ENCODE measurements at places on chromosomes 16 and 17.
A peak's percentile ranks its signal among the peaks of the same experiment; 100 is the strongest.

DNA sequence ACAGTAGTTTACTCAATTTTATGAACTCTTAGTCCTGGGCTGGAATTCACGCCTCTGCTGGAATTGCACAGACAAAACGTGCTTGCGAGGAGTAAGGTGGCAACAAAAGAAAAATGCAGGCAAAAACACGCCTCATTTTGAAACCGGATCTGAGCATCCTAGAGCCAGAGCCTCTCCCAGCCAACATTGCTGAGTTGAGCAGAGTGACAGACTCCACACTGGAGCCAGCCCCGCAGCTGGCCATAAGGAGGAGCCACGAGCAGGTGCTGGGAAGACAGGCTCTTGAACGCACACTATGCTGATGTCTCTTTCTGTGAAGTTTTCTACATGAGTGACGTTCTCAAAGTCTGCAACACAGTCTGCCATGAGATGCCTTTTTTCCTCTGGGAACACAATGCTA lies 14.6 kb upstream of the HSBP1 start:
- DNase-seq, result no peak

DNA sequence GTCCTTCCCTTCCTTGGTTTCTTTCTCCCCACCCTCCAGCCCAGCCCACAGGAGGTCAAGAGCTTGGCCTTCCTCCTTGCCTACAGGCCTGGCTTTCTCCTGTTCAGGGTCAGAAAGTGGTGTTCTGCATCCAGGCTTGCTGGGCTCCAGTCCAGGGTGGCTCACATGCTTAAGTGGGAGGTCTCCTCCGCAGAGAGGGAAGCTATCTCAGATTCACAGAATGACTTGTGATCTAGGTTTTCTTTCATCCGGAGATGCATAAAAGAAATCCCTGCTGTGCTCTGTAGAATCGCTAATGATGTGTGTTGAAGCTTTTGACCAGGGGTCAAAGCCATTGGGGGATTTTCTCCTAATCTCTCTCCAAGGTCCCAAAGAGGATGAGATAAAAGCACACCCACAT lies 382.3 kb upstream of the EEF2KMT start:
- no peak for DNase-seq

GRCh38 chr17:62855156-62855555 lies 47.0 kb upstream of the MARCHF10 start:
- no peak for DNase-seq

DNA sequence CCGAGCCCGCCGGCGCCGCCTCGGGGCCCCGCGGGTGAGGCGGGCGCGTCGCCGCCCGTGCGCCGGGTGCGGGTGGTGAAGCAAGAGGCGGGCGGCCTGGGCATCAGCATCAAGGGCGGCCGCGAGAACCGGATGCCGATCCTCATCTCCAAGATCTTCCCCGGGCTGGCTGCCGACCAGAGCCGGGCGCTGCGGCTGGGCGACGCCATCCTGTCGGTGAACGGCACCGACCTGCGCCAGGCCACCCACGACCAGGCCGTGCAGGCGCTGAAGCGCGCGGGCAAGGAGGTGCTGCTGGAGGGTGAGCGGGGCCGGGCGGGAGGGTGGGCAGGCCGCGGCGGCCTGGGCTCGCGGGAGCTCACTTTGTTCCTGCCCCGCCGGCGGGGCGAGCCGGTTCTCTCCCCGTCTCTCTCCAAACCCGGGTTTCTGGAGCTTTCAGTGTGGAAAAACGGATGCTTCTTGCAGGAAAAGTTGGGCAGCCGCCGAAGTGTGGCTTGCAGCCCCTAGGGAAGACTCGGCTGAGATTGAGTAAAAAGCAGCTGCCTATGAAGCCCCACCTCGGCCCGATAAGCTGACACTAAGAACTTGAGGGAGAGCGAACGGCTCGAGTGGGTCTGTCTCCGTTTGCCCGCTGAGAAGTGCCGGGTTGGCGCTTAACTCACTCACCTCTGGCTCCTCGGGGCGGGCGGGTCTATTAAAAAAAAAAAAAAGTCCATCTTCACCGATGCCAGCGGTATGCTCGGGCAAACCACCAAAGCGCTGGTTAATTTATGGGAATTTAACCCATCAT lies 677 bp downstream of the SNTB2 start:
- no peak for DNase-seq

GRCh38 chr17:61659437-61659836 lies 68.4 kb upstream of the NACA2 start:
- no peak for DNase-seq

- no peak for DNase-seq
Observed at GRCh38 chr17:3982113-3982512, 17.9 kb upstream of the ATP2A3 start.

DNA sequence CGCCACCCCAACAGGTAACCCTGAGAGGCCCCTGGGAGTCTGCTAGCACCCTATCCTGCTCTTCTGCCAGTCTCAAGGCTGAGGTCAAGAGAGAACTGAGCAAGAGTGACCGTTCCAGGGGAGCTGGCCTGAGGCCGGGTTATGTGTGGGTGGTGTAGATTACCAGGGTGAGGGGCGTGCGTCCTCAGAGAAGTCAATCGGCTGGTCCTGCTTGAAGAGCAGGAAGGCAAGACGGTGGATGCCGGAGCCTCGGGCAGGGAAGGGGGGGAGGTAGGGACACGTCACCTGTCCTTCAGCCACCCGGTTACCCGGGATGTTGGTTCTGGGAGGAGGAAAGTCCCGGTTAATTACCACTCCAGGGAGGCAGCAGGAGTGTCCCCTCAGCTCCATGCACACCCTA lies 2.6 kb upstream of the TRIM65 start:
- no peak for DNase-seq

DNA sequence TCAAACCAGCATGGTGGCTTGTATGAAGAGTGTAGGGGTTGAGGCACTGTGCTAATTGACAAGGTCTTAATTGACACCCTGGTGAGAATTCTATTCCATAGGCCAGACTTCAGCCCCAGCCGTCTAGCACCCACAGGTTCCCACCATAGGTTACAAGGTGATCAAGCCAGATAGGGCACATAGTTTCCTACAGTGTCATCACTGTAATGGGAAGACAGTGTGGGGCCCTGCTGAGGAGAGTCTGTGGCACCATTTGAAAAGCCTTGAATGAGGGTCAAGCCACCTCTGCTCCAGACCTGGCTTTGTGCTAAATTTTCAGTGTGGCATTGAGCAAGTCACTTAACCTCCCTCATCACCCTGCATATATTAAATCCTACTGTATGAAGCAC lies 36.2 kb downstream of the YPEL2 start:
- no peak for DNase-seq

- DNase-seq, result peak; percentile 44
Observed at GRCh38 chr17:44940317-44940716, 7.3 kb downstream of the KIF18B start.

DNA sequence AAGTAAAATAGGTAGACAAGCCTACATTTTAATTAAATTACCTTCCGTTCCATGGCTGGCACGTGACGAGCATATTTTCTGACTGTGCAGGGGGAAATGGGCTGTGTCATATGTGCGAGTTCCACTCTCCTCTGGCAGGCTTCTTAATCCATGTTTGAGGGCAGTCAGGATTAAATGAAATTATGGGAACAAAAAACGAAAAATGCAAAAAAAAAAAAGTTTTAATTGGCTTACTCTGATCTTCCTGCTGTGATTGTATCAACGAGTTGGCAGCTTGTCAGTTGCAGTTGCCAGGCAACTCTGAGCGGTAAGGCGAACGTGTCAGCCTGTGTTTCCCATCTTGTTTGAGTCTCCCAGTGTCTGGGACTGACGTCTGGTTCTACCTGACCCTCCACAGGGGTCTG lies 302.9 kb upstream of the XYLT1 start:
- DNase-seq, result no peak

- no peak for DNase-seq
Observed at GRCh38 chr17:68195667-68196393, 52.0 kb upstream of the AMZ2 start.

GRCh38 chr17:81432941-81433340 lies 37.7 kb downstream of the BAHCC1 start:
- DNase-seq, result no peak

- DNase-seq, result no peak
Observed at GRCh38 chr17:53659181-53659580, 163.5 kb upstream of the KIF2B start.

DNA sequence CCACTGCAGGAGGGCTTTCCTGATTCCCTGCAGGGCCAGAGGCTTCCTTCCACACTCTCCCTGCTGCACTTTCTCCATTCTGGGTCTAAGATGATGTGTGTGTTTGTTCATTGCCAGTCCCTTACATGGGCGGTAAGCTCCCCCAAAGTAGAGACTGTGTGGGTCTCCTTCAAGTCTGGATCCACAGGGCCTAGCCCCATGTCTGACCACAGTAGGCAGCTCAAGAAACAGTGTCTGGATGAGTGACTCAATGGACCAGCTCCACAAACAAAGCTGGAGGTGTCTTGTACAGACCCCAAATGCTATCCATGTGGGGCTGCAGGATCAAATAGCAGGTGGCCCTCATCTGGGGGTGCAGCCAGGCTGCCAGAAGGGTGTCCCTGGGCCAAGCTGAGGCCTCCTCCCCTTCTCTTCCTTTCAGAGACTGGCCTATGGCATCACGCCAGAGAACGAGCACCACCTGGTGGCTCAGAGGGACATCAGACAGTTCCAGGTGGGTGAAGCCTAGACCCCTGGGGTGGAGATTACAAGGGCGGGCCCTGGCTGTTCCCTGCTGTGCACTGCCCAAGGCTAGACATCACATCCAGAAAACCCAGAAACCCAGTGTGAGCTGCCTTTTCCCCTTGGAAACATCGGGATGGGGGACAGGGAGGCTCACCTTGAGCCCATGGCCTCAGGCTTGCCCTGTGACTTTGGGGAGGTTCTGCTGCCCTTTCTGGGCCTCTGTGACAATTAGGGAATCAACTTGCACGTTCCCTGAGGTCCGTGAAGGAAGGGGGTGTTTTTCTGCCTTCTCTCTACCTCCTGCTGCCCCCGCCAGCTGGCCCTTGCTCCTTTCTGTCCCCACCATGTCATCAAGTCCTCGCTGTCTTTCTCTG lies 45.9 kb downstream of the SLC6A2 start:
- DNase-seq, result no peak

GRCh38 chr17:418421-418751 lies 65.8 kb upstream of the RPH3AL start:
- DNase-seq, result no peak

- DNase-seq, result no peak
Observed at GRCh38 chr16:49523435-49524159, 150.0 kb downstream of the C16orf78 start.

DNA sequence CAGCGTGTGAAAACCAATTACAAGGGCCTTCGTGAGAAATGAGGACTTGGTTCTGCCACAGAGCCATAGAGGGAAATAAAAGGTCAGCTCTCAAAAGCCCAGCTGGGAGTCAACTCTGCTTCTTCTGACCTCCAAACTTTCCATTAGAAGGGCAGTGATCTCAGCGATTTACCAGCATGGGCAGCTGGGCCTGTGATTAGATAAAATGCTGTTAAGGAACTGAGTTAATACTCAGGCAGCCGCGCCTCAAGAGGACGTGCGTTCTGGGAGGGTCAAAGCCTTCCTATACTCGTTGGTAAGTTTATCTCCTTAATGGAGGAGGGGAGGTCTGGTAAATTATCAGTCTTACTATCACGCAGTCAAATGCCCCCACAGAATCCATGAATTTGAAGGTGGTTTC lies 480.2 kb upstream of the ERCC4 start:
- DNase-seq, result no peak

- no peak for DNase-seq
Observed at GRCh38 chr17:16439811-16440351, 24.5 kb downstream of the TRPV2 start.

DNA sequence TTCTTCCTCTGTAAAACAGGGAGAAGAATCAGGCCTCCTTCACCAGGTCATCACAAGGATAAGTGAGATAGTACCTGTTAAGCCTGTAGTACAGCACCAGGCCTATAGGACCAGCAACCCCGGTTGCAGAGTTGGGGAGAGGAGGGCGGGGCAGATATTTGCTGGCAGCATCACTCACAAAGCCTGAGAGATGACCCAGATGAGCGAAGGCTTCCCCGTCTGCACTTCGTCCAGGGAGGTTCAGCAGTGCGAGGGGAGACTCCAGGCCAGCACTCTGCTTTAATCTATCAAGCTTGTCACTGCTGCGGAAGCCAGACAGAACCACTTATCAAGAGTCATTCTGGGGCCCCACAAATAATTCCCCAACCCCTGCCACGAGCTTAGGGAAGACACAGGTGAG lies 15.8 kb upstream of the RBBP6 start:
- no peak for DNase-seq

DNA sequence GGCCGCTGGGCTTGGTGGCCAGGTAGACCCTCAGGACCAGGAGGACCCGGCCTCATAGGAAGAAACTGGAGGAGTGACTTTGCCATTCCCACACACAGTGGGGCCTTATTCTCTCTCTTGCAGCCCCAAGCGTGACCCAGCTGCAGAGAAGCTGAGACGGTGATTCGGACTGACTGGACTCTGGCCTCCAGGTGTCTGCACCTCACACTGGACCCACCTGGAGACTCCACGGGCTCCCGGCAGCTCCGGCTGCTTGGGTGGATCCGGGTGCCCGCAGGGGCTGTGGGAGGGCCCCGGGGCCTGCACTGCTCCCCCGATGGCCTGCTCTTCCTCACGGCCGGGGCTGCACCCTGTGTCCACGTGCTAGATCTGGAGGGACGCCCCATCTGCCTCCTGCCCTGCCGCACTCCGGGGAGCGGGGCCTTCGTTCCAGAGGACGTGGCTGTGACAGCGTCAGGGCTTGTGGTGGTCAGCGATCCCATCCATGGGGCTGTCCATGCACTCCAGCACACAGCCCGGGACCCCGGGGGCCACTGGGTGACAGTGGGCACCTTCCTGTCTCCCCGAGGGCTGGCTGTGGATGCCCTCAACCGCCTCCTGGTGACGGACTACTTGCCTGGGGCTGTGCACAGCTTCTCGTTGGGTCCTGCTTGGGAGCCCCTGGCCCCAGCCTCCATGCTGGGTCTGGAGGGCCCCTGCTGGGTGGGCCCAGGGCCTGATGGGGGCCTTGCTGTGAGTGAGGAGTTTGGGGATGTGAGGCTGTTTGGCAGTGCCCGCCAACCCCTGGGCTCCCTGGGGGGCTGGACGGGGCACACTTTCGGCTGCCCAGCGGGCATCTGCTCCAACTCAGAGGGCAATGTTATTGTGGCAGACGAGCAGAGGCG lies 810 bp downstream of the NHLRC4 start:
- no peak for DNase-seq

GRCh38 chr17:13756763-13757162 lies 155.0 kb upstream of the HS3ST3A1 start:
- no peak for DNase-seq

DNA sequence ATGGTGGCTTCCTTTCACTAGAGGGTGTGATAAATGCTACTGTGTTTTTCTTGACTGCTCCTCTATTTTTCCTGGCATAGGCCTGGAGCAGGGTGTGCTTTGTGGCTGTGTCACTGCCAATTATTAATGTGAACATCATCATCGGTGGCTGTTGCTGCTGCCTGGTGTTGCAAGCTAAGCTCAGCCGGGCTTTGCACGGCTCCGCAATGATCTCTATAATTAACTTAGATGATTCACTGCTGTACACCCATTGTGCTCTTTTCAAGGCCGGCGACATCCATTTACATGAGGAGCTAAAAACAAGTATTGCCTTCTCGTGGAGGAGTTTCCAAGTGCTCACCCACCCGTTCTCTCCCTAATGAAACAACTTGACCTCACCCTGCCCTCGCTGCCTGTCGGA lies 160.1 kb upstream of the IRX3 start:
- peak; percentile 79 for DNase-seq

GRCh38 chr17:29628644-29629043 lies 5.9 kb upstream of the CORO6 start:
- DNase-seq, result no peak

Measured in fibroblast of skin of left biceps (primary cell).